ENCODE measurements at places on chromosomes 11 and 22.
A peak's percentile ranks its signal among the peaks of the same experiment; 100 is the strongest.

DNA sequence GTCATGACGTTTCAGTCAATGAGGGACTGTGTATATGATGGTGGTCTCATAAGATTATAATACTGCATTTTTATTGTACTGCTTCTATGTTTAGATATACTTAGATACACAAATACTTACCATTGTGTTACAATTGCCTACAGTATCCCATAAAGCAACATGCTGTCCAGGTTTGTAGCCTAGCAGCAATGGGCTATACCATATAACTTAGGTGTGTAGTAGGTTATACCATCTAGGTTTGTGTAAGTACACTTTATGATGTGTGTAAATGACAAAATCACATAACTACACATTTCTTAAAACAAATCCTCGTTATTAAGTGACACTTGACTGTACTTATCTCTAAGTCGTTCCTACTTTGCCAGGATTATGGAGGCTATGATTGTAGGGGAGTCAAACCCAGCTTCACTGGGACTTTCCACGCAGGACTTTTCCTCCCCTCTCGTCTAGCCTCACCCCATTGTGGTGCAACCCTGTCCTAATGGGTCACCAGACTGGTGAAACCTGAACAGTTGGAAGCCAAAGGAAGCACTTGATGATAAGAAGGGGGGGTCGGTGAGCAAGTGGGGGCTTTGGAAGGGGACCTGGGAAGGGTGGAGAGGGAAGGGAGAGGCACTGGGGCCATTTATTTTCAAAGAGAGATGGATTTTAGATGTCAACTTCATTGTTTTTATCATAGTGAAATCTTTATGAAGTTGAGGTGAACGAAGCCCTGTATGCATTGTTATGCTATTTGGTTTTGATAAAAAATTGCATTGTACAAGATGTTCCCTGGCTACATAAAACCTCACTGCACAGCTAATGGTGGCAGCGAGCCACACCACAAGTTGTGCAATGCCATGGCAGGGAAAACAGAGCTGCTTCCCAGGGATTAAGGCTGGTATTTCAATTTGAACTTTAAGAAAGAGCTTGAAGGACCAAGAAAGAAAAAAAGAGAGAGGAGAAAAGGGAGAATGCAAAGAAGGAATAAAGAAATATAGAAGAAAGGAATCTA is 129.1 kb downstream of the EHF start:
- no peaks in the 10 kb centered on the region for H3K36me3 ChIP-seq
- DNase-seq: no peak
- no peaks in the 10 kb centered on the region for H3K4me1 ChIP-seq
- no peak overlapping the region for H3K4me3 ChIP-seq
- H3K27ac ChIP-seq: no peak overlapping the region

- no peak overlapping the region for H3K4me3 ChIP-seq
- no peak overlapping the region for H3K27ac ChIP-seq
- no peaks in the 10 kb centered on the region for H3K4me1 ChIP-seq
- H3K27me3 ChIP-seq: no peaks in the 10 kb centered on the region
- no peak for DNase-seq
- no peaks in the 10 kb centered on the region for H3K36me3 ChIP-seq
Observed at GRCh38 chr22:37371491-37371890, 55.8 kb downstream of the ELFN2 start.

- peak overlapping the region; percentile 79 for H3K4me3 ChIP-seq
- H3K27ac ChIP-seq: peak overlapping the region; percentile 92
Observed at GRCh38 chr11:81869351-81870065, 864.2 kb downstream of the FAM181B start.

DNA sequence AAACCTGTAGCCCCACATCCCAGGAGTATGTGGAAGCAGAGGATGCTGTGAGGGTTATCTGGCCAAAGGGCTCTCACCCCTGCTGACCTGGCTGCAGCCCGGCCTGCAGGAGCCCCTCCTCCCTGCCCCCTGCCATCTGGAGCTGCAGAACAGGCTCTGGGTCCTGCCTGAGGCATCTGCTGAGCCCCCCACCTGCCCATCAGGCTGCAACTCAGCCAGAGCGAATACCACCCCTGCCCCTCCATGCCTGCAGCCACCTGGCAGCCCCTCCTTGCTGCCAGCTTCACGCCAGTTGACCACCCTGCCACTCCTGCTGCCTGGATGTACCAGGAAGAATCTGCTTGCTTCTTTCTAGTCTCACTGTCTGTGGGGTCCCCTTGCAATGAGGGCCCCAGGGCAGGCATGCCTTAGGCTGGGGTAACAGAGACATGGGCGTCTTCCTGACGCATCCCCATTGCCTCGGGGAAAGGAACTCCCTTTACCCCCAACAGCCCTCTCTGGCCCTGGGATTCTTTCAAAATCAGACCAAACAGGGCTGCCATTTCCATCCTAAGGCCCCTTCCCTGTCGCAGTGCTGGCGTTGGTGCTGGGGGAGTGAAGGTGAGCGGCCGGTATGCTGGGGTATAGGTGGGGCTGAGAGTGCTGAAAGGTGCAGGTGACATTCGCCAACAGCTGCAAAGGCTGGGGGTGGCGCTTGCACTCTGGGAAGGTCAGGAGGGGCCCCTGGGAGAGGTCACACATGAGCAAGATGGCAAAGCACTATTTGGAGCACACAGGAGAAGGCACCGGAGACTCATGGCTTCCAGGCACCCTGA is 1334.6 kb downstream of the TBC1D22A start:
- H3K4me3 ChIP-seq: peak overlapping the region; percentile 43
- H3K27ac ChIP-seq: peak overlapping the region; percentile 69
- H3K36me3 ChIP-seq: peaks cover 5% of the 10 kb centered on the region
- peaks cover 38% of the 10 kb centered on the region for H3K4me1 ChIP-seq
- no peak for DNase-seq
- peaks cover 33% of the 10 kb centered on the region for H3K27me3 ChIP-seq

DNA sequence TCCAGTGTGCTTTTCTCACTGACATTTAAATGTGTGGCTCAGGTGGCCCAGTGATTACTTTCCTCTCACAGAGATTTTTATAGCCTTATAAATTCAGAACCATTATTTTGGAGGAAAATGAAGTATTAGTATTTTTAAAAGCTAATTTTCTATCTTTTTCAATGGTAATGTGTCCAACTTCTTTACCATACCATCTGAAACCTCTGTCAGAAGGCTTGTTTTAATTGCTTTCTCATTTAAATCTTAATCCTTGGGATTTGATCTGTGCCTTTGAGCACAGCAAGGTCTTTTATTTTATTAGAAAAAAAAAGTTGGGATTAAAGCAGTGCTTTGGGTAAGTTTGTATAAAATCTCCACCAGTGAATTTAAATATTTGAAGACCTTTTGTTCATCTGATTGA is 452.3 kb upstream of the RAG2 start:
- H3K4me3 ChIP-seq: no peak overlapping the region
- H3K4me1 ChIP-seq: no peaks in the 10 kb centered on the region
- no peaks in the 10 kb centered on the region for H3K36me3 ChIP-seq

- DNase-seq: no peak
- no peaks in the 10 kb centered on the region for H3K36me3 ChIP-seq
- H3K4me3 ChIP-seq: no peak overlapping the region
- no peak overlapping the region for H3K27ac ChIP-seq
Observed at GRCh38 chr22:32887324-32887980, 85.9 kb downstream of the TIMP3 start.

GRCh38 chr11:10305262-10305963 is 540 bp downstream of the ADM start:
- H3K27me3 ChIP-seq: peaks cover 80% of the 10 kb centered on the region
- peaks cover 3% of the 10 kb centered on the region for H3K36me3 ChIP-seq
- peak overlapping the region; percentile 73 for H3K4me3 ChIP-seq
- DNase-seq: no peak
- peaks cover 41% of the 10 kb centered on the region for H3K4me1 ChIP-seq

DNA sequence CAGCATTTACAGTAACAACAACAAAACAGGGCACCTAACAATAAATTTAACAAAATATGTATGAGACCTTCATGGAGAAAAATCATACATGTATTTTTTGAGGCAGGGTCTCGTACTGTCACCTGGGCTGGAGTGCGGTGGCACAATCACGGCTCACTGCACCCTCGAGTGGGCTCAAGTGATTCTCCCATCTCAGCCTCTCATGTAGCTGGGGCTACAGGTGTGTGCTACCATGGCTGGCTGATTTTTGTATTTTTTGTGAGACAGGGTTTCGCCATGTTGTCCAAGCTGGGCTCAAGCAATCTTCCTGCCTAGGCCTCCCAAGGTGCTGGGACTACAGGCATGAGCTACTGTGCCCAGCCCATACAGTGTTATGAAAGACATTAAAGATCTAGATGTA is 278.1 kb downstream of the SWAP70 start:
- no peak for DNase-seq
- no peak overlapping the region for H3K27ac ChIP-seq
- no peaks in the 10 kb centered on the region for H3K36me3 ChIP-seq
- no peaks in the 10 kb centered on the region for H3K4me1 ChIP-seq
- no peak overlapping the region for H3K4me3 ChIP-seq

- no peaks in the 10 kb centered on the region for H3K36me3 ChIP-seq
- no peaks in the 10 kb centered on the region for H3K27me3 ChIP-seq
- H3K4me1 ChIP-seq: no peaks in the 10 kb centered on the region
- no peak overlapping the region for H3K4me3 ChIP-seq
- H3K27ac ChIP-seq: no peak overlapping the region
Observed at GRCh38 chr11:16814410-16815046, 76.1 kb downstream of the C11orf58 start.

GRCh38 chr11:93122535-93123235 is 75.1 kb downstream of the SLC36A4 start:
- no peak overlapping the region for H3K27ac ChIP-seq
- DNase-seq: no peak
- H3K4me1 ChIP-seq: no peaks in the 10 kb centered on the region
- H3K4me3 ChIP-seq: no peak overlapping the region

DNA sequence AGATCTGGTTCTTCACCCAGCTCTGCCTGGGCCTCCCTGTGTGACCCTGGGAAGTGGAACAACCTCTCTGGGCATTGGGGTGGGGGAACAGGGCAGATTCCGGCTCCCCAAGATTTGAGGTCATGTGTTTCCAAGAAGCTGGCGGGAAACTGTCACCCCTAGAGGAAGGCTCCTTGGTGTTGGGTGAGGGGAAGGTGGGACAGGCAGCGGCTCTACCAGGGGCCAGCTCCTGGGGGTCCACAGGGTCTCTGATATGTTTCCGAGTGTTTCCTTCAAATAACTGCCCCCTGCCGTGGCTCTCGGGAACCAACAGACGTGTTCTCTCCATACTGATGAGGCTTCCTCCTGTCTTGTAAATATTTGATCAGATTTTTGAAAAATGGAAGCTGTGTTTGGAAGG is 78.5 kb downstream of the MPPED1 start:
- H3K4me1 ChIP-seq: no peaks in the 10 kb centered on the region
- no peak overlapping the region for H3K27ac ChIP-seq
- H3K36me3 ChIP-seq: no peaks in the 10 kb centered on the region
- H3K27me3 ChIP-seq: no peaks in the 10 kb centered on the region
- no peak overlapping the region for H3K4me3 ChIP-seq

- H3K4me1 ChIP-seq: no peaks in the 10 kb centered on the region
- H3K27ac ChIP-seq: no peak overlapping the region
- H3K4me3 ChIP-seq: no peak overlapping the region
- H3K27me3 ChIP-seq: no peaks in the 10 kb centered on the region
- no peaks in the 10 kb centered on the region for H3K36me3 ChIP-seq
Observed at GRCh38 chr11:19604679-19605375, 107.8 kb upstream of the NAV2 start.

- no peak overlapping the region for H3K4me3 ChIP-seq
- no peaks in the 10 kb centered on the region for H3K4me1 ChIP-seq
- H3K36me3 ChIP-seq: no peaks in the 10 kb centered on the region
- no peak for DNase-seq
- no peaks in the 10 kb centered on the region for H3K27me3 ChIP-seq
Observed at GRCh38 chr22:19187716-19188563, 9.4 kb upstream of the SLC25A1 start.

- DNase-seq: no peak
- H3K27me3 ChIP-seq: no peaks in the 10 kb centered on the region
- H3K36me3 ChIP-seq: no peaks in the 10 kb centered on the region
- H3K4me3 ChIP-seq: no peak overlapping the region
- no peaks in the 10 kb centered on the region for H3K4me1 ChIP-seq
Observed at GRCh38 chr11:104200688-104201087, 36.7 kb upstream of the PDGFD start.

GRCh38 chr11:130876931-130877915 is 39.1 kb downstream of the SNX19 start:
- peaks cover 6% of the 10 kb centered on the region for H3K4me1 ChIP-seq
- H3K27me3 ChIP-seq: no peaks in the 10 kb centered on the region
- no peak for DNase-seq
- H3K27ac ChIP-seq: no peak overlapping the region

Measured in T-helper 2 cell treated with Interferon-gamma antibody and Interleukin-4, amounts not matched to agents 5 μg/mL and 100 μg/mL, for 36 hours (primary cell).